Kidney (tissue), 22 donors: ENCODE measurements at places on chromosomes 6 and 20. TPM values are rescaled to one million over a fixed set of nuclear protein-coding genes. Genes with fewer than 3 reads are reported as not detected.

- H3K4me1 ChIP-seq: no peaks in the 10 kb centered on the region
- H3K36me3 ChIP-seq: no peaks in the 10 kb centered on the region
- H3K4me3 ChIP-seq: no peak overlapping the region
- H3K27ac ChIP-seq: no peak overlapping the region
- H3K27me3 ChIP-seq: no peaks in the 10 kb centered on the region
These were observed 76.1 kb upstream of the ATXN1 start for GRCh38 chr6:16837217-16837972.

- no peaks in the 10 kb centered on the region for H3K4me1 ChIP-seq
- no peak overlapping the region for H3K27ac ChIP-seq
- no peaks in the 10 kb centered on the region for H3K27me3 ChIP-seq
- DNase-seq: no peak
- H3K36me3 ChIP-seq: no peaks in the 10 kb centered on the region
These were observed 461.9 kb downstream of the UTRN start for GRCh38 chr6:144746902-144747469.

Gene GJA10
- total RNA-seq: not detected

DNA sequence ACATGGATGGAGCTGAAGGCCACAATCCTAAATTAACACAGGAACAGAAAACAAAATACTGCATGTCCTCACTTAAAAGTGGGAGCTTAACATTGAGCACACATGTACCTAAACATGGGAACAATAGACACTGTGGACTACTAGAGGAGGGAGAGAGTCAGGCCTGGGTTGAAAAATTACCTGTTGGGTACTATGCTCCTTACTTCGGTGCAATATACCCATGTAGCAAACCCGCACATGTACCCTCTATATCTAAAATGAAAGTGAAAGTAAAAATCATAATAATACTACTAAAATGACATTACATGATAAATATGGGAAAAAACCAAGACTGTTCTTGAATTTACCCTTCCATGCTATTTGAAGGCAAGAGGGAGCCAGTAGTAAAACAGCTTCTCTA, 1273.8 kb upstream of the ADGRB3 start:
- no peaks in the 10 kb centered on the region for H3K36me3 ChIP-seq
- H3K4me1 ChIP-seq: no peaks in the 10 kb centered on the region
- DNase-seq: no peak
- no peaks in the 10 kb centered on the region for H3K27me3 ChIP-seq
- no peak overlapping the region for H3K4me3 ChIP-seq
- H3K27ac ChIP-seq: no peak overlapping the region

Gene MEP1A
- 0.09 TPM for total RNA-seq

- H3K36me3 ChIP-seq: no peaks in the 10 kb centered on the region
- no peak overlapping the region for H3K27ac ChIP-seq
- no peaks in the 10 kb centered on the region for H3K27me3 ChIP-seq
These were observed 1.9 kb downstream of the AIG1 start for GRCh38 chr6:143062551-143062950.

Gene ZBTB24
- total RNA-seq: 12.0 TPM

Gene SLC17A2
- total RNA-seq: 0.76 TPM
